Activated T-cell treated with anti-CD3 and anti-CD28 coated beads for 24 hours (primary cell): ENCODE measurements at places on chromosomes 3 and 15.

- peak; percentile 15 for DNase-seq
These were observed 42.3 kb downstream of the KLHL6 start for GRCh38 chr3:183513046-183513706.

GRCh38 chr3:34886443-34886842 is 752.9 kb upstream of the ARPP21 start:
- no peak for DNase-seq

- no peak for DNase-seq
These were observed 437.4 kb upstream of the THBS1 start for GRCh38 chr15:39143479-39143878.

GRCh38 chr3:82978368-82978767 is 1216.9 kb upstream of the GBE1 start:
- DNase-seq, result no peak

- DNase-seq, result no peak
These were observed 64.2 kb downstream of the HACD2 start for GRCh38 chr3:123520656-123521055.
